Peyer's patch (tissue), 4 donors: ENCODE measurements at places on chromosomes 1 and 21.

DNA sequence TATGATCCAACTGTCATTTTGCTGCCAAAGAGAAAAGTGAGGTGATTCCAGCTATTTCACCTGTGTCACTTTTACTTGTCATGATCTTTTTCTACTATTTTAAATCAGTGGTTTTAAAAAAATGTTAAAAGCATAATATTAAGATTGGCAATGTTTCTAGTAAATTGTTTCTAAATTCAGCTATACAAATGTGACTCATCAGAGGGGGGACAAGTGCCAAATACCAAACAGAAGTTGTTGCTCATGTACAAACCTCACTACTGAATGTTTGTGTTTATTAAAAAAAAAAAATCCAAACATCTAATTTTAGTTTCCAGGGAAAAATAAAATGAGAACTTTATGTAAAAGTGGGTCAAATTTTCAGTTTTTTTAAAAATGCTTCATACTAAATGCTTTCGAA lies 346.2 kb upstream of the SNX7 start:
- DNase-seq, result no peak

DNA sequence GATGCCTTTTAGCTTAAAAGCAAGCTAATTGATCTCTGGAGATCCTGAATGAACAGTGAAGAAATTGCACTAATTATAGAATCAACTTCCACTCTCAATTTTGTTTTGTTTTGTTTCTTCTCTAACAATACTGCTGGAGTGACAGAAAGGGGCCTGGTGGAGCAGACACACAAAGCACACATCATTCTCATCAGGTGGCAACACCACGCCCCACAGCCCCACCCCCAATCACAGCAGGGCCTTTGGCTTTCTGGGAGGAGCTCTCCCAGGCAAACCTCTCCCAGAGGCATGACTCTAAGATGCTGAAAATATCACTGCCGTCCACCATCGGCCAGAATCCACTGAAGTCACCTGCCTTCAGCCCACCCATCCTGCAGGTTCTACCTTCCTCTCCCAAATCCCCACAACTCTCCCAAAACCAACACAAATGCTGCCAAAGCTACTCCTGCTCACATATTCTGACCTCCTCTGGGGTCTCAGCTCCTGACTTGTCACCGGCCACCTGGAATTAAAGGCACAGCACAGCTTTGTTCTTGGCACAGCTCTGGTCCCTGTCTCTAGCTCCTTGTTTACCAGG lies 120.7 kb downstream of the GRIK3 start:
- DNase-seq, result no peak

GRCh38 chr1:16126743-16127515 lies 28.9 kb downstream of the EPHA2 start:
- no peak for DNase-seq

DNA sequence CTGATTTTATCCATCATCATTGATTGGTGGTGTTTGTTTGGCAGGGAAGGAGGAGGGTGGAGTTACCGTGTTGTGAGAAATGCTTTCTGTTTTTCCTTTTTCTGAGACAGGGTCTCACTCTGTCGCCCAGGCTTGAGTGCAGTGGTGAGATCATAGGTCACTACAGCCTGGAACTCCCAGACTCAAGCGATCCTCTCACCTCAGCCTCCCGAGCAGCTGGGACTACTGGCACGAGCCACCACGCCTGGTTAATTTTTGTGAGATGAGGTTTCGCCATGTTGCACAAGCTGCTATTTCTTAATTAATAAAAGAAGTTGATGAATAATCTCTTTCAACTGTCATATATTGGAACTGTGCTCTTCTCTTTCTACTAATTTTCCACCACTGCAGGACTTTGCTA lies 44.3 kb downstream of the HUNK start:
- DNase-seq, result no peak

- peak; percentile 75 for DNase-seq
Measured at GRCh38 chr1:33349081-33349759, 28.3 kb upstream of the A3GALT2 start.

- DNase-seq, result no peak
Measured at GRCh38 chr1:62513013-62513412, 76.2 kb downstream of the USP1 start.

DNA sequence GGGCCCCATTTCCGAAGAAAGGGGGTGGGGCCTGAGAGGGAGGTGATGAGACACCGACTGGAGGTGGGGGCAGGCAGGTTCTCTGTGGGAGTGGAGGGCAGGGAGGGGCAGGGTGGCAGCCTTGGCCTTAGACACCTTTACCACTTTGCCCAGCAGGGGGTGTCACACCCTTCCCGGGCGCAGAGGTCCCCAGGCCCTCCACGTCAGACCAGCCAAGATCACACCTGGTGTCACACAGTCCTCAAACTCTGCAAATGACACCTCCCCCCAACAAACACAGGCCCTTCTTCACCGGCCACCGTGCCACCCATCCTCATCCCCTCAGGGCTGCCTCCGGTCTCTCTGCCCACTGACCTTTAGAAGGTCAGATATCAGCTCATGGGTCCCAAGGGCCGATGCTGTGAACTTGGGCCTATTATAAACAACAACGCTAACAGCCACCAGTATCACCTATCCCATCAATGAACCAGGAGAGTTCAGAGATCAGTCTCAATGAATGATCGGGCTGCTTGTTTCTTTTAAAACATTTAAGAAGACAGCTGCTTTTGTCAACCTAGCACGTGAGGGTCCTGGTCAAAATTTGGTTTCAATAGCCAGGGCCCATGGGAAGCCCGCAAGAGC lies 103.9 kb downstream of the CASZ1 start:
- peak; percentile 88 for DNase-seq

- no peak for DNase-seq
Measured at GRCh38 chr1:77605246-77606026, 77.0 kb downstream of the ZZZ3 start.

DNA sequence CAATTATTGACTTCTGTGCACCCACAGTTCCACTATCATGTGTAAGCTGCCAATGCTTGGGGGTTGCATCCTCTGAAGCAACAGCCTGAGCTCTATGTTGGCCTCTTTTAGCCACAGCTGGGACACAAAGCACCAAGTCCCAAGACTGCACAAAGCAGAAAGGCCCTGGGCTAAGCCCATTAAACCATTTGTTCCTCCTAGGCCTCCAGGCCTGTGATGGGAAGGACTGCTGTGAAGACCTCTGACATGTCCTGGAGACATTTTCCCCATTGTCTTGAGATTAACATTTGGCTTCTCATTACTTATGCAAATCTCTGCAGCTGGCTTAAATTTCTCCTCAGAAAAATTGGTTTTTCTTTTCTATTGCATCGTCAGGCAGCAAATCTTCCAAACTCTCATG lies 123.7 kb upstream of the DEPDC1 start:
- DNase-seq, result no peak

- DNase-seq, result peak; percentile 82
Measured at GRCh38 chr1:83999316-83999819, 436 bp upstream of the TTLL7 start.

DNA sequence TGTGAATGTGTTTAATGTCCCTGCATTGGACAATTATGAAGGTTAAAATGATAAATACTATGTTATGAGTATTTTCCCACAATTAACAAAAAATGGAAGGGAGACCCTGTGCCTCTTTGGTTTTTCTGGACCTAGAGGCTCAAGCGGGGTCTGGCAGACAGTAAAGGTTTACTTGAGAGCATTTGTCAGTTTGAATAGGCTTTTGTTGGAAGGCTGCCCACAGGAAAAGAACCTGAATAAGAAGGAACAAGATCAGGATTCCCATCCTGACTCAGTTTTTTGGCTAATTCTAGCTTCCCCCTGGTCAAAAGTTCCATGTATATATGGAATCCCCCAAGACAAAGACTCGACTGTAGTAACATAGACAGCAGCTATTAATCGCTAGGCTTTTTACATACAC lies 150.9 kb upstream of the JUN start:
- DNase-seq, result no peak

- no peak for DNase-seq
Measured at GRCh38 chr21:19993268-19993667, 1004.9 kb upstream of the NCAM2 start.

- DNase-seq, result no peak
Measured at GRCh38 chr1:224541901-224542630, 74.1 kb upstream of the CNIH3 start.

GRCh38 chr1:151005729-151006319 lies 878 bp downstream of the MINDY1 start:
- no peak for DNase-seq

- no peak for DNase-seq
Measured at GRCh38 chr1:194024659-194025058, 838.2 kb upstream of the B3GALT2 start.

GRCh38 chr1:35691571-35692220 lies 27.0 kb downstream of the C1orf216 start:
- DNase-seq, result no peak

DNA sequence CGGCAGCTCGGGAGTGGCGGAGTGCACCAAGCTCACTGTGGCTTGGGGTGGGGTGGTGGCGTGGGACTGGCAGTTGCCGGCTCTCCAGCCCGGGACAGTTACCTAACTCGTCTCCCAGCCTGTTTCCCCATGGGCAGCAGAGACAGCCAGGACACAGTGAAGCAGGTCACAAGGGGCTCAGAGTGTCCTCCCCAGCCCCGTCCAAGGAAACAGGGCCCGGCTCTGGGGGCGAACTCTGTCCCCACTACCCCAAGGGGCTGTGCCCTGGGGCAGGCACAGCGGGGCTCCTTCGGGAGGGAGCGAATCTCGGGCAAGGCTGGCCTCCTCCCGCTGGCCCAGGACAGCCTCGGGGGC lies 759 bp downstream of the GPR157 start:
- peak; percentile 65 for DNase-seq

GRCh38 chr1:238254935-238255334 lies 364.2 kb upstream of the ZP4 start:
- no peak for DNase-seq

DNA sequence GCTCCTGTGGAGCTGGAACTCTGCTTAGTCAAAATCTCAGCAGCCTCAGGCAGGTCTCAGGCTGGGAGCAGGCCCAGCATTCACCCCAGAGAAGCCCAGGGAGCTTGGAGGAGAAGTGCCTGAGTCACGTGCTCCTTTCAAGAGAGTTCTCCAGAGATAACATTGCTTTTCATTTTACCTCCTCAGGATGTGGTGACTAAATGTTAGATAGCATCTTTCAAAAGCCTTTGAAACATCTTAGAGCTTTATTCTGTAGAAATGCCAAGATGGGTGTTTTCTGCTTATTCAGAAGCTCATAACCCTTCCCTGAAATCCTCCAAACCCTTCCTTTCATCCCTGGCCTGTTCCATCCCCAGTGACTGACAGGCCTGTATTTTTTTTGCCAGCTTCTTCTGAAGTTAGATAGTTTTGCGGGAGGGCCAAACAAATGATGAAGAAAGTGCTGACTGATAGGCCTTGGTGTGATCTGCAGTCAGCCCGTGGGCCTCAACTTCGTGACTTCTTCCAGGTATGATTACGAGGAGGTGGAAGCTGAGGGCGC lies 58.0 kb downstream of the PGM1 start:
- DNase-seq, result no peak

DNA sequence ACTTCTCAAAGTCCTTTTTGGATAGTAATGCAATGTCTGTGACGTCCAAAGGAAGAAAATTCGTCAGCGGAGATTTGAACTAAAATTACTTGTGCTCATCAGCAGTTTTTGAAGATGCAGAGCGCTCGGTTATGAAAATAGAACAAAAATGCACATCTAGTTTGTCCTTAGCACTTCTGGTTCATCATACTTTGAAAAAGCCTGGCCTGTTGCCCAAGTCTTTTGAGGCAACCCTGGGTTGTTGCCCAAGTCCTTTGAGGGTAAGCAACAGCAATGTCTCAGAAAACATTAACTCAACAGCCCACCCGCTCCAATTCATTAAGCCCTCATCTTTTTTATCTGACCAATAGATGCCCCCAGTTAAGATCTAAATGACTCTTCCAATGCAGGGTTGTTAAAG lies 91.9 kb downstream of the HUNK start:
- no peak for DNase-seq

DNA sequence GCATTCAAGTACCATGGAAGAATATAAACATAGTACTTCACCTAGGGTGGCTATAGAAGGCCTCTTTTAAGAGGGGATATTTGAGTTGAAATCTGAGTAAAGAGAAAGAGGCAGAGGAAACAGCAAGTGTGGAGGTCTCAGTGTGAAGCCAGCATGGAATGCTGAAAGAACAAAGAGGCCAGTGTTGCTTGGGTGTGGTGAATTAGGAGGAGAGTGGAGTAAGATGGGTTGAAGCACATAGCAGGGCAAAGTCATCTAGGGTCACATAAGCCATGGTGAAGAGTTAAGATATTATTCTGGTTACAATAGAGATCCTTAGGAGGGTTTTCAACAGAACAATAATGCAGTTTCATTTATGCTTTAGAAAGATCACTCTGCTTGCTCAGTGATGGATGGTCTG lies 37.5 kb downstream of the C1orf141 start:
- no peak for DNase-seq

- DNase-seq, result no peak
Measured at GRCh38 chr1:17470021-17470799, 30.7 kb upstream of the RCC2 start.

DNA sequence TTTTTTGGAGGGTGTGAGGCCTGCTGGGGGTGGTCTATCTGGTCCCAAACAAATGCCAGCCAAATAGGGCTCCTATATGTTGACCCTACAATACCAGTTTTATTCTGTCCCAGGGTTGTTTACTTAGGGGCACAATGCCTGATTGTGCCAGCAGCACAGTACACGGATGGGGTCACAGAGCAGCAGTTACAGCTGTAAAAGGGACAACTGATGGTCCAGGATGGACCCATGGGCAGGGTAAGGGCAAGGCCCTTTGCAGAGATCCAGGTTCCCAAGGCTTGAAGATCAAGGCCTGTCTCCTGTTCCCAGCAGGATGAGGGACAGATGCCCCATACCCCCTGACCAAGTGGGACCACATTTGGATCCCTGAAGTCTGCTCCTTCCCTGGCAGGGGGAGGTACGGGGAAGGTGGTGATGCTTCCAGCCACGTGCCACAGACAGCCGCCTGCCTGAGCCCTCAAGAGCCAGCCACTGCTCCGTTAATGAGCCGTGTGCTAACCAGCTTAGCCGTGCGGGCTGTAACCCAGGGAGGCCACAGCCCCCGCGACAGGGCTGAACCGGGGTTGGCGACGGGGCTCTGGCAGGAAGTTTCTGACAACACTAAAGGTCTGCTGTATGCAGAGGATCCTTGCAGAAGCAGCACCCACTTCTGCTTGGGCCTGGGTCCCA lies 18.2 kb downstream of the SLC6A9 start:
- DNase-seq, result no peak

DNA sequence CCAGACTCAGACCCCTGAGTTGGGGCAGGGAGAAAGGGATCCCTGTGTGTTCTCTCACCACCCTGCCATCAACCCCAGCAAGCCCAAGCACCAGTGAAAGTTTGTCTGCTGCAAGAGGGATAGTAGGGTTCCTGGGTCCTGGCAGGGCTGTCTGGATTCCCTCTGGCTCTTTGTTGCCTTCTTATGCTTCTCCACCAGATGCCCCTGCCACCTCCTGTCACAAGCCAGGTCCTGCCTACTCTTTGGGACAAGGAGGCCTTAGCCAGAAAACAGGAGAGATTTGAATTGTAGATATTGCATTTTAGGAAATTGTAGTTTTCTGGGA lies 21.7 kb downstream of the UBE2T start:
- DNase-seq, result no peak

DNA sequence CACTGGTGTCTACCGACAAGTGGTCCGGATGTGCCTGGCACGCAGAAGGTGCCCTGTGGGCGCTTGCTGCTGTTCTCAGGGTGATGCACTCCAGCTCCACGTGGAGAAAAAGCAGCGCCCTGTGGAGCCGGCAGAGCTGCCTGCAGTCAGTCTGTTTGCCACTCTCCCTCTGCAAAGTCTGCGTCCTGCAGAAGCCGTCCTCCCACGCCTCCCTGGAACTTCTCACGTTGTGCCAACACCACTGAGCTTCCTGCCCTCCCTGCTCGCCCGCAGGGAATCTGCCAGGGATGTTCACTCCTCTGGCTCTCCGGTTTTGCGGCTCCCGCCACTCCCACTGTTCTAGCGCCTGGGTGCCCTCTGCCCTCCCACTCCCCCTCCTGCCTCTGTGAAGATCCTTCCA lies 19.8 kb upstream of the UBXN10 start:
- DNase-seq, result no peak
